ENCODE measurements at places on chromosomes 4 and X.

GRCh38 chrX:41085878-41086626 is 807 bp downstream of the USP9X start:
- DNase-seq, result peak; percentile 33

- no peak for DNase-seq
These were observed 3.4 kb downstream of the GPR78 start for GRCh38 chr4:8583655-8584025.

DNA sequence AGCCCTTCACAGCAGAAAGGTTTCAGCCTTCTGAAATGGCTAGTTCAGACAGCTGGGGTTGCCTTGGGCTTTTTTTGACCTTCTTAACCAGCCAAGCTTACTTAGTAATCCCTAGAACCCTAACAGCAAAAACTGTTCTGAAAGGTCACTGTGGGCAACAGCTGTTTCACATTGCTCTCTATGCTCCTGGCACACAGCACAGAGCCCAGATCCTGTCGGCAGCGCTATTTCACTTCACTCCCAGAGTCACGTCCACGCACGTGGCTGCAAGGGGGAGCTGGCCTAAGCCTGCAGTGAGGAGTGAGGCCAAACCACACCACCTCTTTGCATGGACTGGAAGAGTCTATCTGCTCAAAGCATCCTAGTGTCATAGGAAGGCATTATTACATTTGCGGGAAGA is 32.0 kb upstream of the STS start:
- DNase-seq, result no peak

- no peak for DNase-seq
These were observed 5.4 kb upstream of the USP46 start for GRCh38 chr4:52664479-52664878.

GRCh38 chrX:154317391-154317995 is 21.9 kb downstream of the TKTL1 start:
- no peak for DNase-seq

GRCh38 chr4:180909279-180909678 is 1333.9 kb upstream of the TENM3 start:
- no peak for DNase-seq

DNA sequence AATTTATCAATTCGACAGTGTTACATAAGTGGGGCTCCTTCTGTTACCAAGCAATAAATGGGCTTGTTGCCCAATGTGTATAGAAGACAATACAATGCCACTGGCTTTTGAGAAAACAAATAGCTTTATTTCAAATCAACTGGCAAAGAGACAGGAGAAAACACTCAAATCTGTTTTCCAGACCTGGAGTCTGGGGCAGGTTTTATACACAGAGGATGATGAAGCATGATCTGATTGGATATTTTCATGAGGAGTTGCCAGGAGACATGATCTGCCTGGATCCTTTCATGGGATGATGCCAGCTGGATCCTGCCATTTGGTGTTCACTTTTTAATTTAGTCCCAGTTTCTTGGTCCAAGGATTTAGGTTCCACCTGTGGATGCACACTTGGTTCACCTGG is 287.9 kb downstream of the CXXC4 start:
- DNase-seq, result no peak

DNA sequence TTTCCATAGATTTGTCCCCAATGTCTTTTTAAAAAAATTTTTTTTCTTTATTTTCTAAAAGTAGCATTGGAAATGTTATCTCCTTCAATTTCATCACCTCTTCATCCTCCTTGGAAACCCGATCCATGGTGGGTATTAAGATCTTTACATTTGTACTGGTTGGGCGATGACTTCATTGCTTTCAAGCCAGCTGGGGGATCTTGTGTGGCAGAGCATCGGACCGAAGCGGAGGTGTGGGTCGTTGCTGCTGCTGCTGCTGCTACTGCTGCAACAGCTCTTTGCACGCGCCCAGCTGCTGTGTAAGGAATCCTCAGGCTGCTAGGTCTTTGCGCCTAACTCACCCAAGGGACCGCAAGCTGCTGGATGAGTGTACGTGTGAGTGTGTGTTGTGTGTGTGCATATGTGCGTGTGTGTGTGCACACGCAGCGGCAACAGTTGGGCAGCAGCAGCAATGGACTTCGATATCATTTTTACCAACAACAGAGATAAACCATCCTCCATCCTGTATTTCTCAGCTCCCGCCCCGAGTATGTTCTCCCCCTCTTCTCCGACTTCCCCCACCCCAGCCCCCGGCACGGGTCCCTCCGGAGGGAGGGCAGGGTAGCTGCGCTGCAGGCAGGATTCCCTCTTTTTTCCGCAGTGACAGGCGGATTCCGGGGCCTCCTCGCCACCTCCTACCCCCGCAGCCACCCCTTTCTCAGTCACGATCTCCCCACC is 768 bp upstream of the CDKL5 start:
- DNase-seq, result peak; percentile 15

GRCh38 chr4:184275766-184276165 is 58.1 kb upstream of the ENPP6 start:
- no peak for DNase-seq

- no peak for DNase-seq
These were observed 20.8 kb downstream of the ARHGEF6 start for GRCh38 chrX:136759968-136760367.

- no peak for DNase-seq
These were observed 7.8 kb upstream of the CHRNA9 start for GRCh38 chr4:40327340-40327739.

DNA sequence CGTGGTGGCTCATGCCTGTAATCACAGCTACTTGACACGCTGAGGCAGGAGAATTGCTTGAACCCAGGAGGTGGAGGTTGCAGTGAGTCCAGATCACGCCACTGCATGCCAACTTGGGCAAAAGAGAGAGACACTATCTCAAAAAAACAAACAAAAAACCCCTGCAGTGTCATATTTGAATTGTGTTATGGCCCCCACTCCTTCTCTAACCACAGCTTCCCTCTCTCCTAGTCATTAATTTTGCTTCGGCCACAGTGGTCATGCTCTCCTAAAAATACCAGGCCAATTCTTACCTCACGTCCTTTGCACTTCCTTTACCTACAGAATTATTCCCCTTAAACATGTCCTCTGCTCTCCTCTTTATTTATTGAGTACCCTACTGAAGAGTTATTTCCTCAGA is 206.1 kb downstream of the PPP3CA start:
- no peak for DNase-seq

GRCh38 chr4:44538534-44538933 is 89.9 kb upstream of the KCTD8 start:
- DNase-seq, result no peak

DNA sequence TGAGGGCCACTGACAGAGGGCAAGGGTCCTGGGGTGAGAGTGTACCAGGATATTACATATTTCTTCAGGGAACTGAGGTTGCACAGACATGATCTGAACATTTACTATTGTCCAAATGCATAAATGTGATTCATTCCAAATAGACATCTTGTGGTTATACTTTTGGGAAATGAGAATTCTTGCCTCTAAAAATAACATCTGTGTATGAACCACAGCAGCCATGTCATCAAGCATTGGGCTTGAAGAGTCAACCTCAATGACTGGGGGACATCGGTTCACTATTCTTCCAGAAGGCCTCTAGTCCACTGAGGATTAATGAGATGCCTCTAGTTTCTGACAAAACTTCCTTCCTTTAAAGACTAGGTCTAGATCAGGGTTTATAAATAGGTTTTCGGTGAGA is 193.1 kb upstream of the GPC4 start:
- DNase-seq, result no peak

DNA sequence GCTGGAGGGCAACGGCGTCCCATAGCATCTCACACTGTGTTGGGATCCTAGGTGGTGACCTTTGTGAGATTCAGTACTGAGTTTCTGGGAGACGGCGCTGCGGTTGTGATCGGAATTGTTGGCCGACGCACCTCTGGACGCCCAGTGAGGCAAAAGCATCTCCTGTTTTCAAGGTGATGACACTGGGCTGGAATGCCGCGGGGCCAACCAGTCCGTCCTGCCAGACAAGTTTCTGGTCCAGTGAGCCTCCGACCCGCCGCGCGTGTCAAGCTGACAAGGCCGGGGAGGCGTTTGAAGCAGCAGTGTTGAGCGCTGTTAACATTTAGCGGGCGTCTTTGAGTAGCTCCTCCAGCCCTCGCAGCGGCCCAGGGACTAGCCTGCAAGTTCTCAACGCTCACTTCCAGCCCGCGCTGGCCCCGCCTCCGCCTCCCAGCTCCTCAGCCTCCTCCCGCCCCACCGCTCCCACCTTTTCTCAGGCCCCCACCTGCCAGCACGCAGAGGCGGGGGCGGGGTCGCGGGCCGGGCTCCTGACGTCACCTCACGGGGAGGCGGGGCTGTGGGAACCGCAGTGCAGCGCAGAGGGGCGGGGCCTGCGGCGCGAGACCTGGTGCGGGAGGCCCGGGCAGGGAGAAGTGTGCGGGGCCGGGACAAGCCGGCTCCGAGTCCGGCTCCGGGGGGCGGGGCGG is 482 bp upstream of the CDS1 start:
- peak; percentile 83 for DNase-seq

- no peak for DNase-seq
These were observed 233.0 kb upstream of the SLC7A11 start for GRCh38 chr4:138475116-138475515.

DNA sequence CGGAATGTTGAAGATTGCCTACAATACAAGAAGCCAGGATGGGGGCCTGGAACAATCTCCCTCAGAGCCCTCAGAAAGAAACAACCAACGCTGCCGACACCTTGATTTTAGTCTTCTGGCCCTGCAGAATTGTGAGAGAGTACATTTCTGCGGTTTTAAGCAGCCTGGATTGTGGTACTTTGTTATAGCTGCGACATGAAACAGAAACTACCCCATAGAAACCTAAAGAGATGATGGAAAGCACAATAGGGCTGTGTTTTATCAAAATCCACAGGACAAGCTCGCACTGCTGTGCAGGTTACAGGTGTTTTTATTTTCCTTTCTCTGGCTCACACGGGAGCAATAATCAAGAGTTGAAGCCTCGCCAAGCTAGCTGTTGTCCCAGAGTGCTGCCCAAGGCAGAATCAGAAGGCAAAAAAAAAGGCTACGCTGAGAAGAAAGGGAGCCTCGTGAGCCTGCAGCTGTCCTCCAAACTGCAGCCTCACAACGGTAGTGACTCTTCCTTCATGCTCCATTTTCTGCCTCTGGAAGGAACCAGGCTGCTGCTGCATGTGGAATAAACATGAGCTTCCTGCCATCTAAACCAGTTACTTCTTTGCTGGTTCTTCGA is 232.4 kb downstream of the LDB2 start:
- no peak for DNase-seq

GRCh38 chr4:185890196-185890595 is 78.2 kb upstream of the SORBS2 start:
- DNase-seq, result no peak

Measured in activated CD4-positive, alpha-beta T cell treated with anti-CD3 and anti-CD28 coated beads, Interleukin-2, amount 10 ng/mL, durations not matched to agents 7 days and 5 days (primary cell).